ENCODE measurements at places on chromosomes 1 and 21.

DNA sequence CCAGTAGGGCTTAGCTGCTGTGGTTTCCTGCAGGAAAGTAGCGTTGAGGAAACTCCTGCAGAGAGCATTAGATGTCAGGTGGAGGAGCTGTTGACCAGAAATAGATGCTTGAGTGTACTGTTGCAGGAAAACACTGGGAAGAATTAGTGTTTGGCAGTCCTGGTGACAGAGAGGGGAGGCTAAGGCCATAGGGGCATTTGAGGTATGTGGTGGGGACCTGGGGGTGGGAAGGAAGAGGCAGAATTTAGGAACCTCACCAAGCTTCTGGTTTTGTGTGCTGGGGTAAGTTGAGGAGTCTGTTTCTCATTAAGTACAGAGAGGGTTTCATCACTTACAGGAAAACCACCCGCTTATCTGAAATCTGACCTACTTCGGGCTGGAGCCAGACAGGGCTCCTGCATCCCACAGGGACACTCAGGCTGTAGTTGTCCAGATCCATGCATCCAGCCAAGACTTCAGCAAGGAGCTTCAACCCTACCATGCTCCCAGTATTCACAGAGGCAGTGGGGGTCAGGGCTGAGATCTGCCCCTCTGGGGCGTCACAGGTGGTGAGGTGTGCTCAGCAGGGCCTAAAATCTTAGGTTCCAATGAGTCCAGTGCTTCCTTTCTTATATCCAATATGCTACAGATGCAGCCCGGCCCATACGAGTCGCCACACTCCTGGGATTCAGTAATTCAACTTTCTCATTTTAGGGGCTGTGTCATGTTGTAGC is 15.1 kb downstream of the SH2D2A start:
- no peak for DNase-seq

GRCh38 chr1:58248072-58248471 is 298.5 kb downstream of the OMA1 start:
- DNase-seq = no peak

- DNase-seq = no peak
Measured at GRCh38 chr1:223339861-223340260, 24.1 kb downstream of the SUSD4 start.

DNA sequence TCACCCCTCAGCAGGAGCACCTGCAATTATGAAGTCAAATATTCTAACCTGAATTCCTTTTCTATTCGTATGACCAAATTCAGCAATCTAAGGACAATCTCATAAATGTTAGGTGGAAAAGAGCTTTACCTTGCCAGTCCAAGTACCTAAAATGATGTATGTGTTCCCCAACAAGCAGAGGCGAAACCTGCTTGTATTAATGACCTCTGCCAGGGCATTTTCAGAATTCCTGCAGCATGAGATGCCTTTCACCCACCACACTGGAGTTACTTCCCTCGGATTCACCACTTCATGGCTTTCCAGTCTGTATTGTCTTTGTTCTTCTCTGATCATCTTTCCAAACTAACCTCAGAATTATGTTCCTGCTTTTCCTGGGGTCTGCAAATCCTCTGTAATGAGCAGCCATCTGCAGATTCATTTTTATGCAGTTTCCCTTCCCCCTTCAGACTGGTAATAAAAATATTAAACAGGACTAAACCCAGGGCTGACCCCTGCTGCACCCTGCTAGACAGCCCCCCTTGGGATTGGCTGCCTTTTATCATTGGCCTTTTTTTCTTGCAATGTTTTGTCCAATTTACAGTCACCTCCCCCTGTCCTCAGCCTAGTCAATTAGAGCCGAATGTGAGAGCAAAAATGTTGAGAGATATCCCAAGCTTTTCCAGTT is 26.6 kb upstream of the CASQ2 start:
- DNase-seq = no peak

GRCh38 chr1:42914092-42914627 is 44.5 kb downstream of the SLC2A1 start:
- DNase-seq = no peak

DNA sequence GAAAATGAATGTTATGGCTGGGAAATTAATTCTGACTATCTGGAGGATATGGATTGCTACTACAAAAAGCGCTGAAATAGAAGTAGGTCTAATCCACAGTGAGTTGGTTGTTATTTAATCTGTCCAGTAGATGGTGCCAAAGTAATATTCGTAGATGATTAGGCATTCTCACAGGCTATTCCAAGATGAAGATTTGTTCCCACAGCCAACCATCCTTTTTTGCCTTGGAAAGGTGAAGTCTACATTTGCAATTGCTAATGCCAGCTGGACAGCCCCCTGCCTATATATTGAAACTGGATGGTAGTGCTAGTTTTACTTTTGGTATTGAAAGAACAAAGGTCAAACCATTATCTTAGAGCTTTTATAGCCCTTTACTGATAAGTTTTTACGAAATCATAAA is 43.8 kb downstream of the RBM11 start:
- DNase-seq = no peak

DNA sequence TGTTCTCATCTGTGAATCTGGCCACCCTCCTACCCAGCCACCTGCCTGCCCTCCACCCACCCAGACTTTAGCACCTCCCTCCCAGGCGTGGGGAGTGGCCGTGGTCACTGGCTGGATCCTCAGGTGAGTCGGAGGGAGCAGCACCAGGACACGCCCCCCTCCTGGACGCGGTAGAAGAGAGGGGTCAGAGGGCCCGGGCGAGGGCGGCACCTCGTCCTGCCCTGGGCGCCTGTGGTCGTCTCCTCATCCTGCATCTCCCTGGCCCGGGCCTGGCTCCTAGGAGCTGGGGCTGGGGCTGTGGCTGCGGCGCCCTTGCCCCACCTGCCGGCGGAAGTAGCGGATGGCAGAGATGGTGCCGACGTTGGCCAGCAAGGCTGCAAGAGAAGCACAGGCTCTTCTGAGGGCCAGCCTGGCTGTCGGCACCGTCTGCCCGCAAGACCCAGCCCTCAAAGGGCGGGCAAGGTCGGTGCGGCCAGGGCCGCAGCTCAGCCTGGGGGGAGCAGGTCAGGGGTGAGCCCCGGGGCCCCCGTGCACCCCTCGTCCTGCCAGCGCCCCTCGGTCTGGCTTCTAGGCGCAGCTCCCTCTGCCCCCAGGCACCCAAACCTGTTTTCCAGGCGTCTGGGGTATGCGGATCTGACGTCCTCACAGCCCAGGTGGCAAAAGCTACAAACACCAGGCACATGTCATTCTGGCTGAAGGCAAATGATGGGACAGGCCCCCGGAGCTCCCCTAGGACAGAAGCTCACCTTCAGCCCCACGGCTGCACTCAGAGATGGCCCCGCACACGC is 5.8 kb downstream of the PERM1 start:
- no peak for DNase-seq

DNA sequence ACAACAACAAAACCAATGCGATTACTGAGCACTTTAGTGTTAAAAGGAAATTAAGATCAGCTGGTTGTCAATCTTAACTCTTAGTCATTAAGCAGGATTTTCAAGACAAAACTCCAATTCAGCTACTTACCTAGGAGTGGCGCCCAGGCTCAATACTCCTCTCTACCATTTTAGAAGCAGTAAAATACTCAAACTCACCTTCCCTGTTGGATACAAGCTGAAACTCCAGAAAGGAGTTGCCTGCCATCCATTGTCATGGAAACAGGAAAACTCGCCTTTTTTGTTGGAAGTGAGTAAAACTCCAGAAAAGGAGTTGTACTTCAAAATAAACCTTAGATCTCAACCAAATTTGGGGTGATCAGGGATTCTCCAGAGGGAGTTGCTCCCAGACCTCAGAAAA is 127.0 kb upstream of the F3 start:
- no peak for DNase-seq

Data from cortex of kidney (tissue), 1 donor.